ENCODE measurements at places on chromosomes 4 and X.

DNA sequence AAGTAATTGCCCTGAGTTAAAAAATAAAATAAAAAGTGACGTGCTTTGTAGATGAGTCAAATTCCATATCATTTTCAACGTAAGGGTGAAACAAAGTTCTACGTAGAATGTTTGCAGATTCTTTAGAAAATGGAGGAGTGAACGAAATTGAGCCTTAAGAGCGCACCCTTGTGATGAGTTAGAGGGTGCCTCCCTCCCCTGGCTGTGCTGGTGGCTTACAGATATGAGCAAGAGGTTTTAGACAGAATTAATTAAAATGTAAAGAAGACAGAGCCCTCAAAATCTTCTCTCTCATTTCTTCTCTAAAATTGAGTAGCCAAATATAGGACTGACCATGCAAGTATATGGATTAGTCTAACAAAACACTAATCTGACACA is 30.2 kb upstream of the LGI2 start:
- no peak for DNase-seq

- no peak for DNase-seq
These were observed 188.9 kb upstream of the FAT1 start for GRCh38 chr4:186912606-186913005.

- no peak for DNase-seq
These were observed 30.3 kb downstream of the AREG start for GRCh38 chr4:74475091-74475800.

GRCh38 chr4:89108091-89108490 is 3.2 kb upstream of the TIGD2 start:
- no peak for DNase-seq

GRCh38 chrX:29237972-29238371 is 650.7 kb downstream of the IL1RAPL1 start:
- DNase-seq: no peak
